ENCODE measurements at places on chromosomes 1 and 21. TPM values are rescaled to one million over a fixed set of nuclear protein-coding genes. Genes with fewer than 3 reads are reported as not detected.

DNA sequence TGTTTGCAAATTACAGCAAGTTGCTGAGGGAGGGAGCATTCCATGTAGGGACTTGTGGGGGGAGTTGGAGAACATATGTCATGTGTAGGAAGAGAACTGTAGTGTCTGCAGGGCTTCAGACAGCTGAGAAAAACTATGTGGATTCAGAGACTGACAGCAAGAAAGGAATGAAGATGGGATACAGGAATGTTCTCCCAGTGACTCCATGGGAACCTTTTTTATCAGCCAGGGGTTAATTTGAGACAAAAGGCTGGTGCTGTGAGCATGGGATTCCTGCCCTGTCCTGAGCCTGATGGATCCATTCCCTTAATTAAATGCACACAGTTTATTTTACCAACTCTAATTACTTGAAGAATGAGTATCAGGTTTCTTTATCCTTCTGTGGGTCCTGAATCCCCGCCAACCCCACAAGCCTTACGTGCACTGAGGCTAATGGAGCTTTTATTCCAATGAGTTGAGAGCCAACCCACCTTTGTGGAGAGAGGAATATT is 26.5 kb upstream of the PLXNA2 start:
- DNase-seq: no peak

DNA sequence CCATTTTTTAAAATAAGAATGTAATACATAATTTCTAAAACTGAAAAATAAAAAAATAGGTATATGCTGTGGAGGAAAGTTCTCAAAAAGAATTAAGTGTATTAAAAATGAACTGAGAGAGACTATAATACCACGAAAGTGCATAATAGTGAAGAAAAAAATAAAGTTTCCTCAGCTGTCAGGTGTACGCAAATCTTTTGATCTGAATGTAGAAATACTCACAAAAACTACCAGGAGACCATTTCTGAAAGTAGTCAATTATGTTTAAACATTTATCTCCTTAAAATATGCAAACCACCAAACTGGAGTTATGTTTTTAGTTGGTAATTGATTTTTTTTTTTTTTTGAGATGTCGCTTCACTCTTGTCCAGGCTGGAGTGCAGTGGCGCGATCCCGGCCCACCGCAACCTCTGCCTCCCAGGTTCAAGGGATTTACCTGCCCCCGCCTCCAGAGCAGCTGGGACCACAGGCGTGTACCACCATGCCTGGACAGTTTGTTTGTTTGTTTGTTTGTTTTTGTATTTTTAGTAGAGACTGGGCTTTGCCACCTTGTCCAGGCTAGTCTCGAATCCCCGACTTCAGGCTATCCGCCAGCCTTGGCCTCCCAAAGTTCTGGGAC is 1169.2 kb upstream of the B3GALT2 start:
- peak; percentile 39 for DNase-seq

DNA sequence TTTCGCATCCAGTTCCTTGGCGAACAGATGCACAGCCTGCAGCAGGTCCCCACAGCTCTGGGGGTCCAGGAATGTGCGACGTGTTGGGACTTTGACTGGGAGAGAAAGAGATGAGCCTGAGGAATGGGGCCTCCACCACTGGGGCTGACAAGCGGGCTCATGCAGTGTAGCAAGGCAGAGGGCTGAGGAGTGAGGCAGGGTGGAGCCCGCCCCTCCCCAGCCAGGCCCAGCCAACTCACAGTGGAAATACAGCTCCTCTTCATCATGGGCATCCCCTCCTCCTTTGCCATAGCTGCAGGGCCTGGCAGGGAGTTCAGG is 30.7 kb downstream of the CDCA8 start:
- no peak for DNase-seq

DNA sequence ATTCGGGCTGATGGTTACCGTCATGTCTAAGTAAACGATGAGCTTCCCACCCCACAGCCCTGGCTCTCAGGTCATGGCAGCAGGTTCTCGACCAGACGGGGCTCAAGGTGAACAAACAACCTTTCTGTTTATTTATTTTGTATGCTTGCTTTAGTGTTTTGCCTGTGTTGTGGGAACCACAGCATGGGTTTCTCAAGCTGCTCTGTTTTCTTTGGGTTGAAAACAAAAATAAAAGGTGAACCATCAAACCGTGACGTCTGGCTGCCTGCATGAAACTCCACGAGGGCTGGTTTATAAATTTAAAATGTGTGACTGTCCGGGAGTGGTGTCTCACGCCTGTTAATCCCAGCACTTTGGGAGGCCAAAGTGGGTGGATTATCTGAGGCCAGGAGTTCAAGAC is 28.0 kb downstream of the TMEM51 start:
- DNase-seq: no peak

Gene FGR
- total RNA-seq: 149 TPM

DNA sequence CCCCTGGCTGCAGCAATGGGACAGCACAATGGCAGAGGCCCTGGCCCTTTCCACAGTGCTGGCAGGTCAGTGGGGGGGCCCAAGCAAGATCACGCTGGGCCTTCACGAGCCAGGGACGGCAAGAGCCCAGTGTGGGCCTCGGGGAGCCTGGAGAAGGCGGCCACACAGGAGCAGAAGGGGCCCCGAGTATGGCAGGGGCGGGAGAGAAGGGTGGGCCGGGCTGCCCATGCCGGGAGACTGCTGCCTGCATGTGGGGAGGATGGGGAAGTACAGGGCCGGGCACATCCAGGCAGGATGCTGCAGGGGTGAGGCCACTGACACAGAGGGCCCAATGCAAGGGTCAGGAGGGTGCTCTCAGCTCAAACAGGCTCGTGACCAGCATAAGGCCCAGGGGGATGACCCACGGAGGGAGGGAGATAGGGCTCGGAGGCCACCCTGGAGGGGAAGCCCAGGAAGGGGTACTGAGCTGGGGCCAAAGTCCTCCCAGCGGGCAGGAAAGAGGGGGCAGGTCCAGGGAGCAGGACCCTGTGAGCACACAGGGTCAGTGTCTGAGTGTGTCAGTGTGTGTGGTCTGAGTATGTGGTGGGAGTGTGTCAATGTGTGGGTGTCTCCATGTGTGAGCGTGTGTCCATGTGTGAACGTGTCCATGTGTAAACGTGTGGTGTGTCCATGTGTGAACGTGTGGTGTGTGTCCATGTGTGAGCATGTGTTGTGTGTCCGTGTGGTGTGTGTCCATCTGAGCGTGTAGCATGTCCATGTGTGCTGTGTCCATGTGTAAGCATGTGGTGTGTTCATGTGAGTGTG is 13.1 kb downstream of the SLC19A1 start:
- DNase-seq: peak; percentile 68

DNA sequence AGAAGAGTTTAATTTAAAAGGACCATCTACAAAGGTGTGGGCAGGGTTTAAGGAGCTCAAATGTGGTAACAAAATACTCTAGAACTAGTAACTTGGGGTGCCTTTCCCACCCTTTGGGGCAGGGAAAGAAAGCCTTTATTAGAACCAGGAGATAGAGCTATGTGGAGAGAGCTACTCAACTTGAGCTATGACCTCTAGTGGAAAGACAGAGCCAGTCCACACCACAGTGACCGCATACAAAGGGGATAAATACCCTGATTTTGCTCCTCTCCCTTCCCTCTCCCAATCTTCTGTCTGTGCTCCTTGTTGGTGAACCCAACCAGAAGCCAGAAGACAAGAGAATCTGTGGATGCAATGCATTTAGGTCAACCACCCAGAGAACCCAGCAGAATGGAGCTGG is 54.4 kb upstream of the JAK1 start:
- DNase-seq: no peak

Gene OXCT2
- total RNA-seq: 0.43 TPM

- no peak for DNase-seq
Measured at GRCh38 chr1:59947047-59947938, 20.7 kb upstream of the CYP2J2 start.

DNA sequence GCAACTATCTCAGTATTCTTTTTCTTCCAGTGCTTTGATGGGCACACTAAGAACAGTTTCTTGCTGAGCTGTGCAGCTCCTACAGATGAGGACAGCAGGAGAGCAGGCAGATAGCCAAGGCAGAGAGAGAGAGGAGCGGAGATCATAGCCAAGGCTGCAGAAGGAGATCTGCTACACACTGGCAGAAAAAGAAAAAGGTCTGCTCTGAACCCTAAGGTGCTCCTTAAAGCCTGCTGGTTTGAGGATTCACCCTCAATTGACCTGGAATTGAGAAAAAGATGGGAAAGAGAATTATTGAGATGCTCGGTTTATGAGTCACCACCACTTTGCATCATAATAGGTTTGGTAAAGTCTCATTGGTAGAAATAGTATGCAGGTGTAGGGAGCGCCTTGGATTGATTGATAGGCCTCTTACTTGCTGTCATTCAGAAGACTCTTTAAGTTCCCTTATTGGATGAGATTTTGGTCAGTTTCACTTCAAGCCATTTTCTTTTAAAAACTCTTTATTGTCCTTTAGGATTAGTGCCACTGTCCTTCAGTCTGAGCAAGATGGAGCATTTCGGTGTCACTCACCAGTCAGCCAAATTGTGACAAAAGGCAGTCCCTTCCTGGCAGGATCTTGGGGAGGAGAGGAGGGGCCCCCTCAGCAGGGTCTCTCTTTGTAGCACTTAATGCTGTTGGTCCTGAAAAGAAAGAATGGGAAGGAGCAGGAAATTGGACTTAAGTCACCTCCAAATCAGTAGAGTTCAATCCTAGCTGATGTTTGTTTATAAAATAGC is 685.0 kb downstream of the ADGRL2 start:
- no peak for DNase-seq

DNA sequence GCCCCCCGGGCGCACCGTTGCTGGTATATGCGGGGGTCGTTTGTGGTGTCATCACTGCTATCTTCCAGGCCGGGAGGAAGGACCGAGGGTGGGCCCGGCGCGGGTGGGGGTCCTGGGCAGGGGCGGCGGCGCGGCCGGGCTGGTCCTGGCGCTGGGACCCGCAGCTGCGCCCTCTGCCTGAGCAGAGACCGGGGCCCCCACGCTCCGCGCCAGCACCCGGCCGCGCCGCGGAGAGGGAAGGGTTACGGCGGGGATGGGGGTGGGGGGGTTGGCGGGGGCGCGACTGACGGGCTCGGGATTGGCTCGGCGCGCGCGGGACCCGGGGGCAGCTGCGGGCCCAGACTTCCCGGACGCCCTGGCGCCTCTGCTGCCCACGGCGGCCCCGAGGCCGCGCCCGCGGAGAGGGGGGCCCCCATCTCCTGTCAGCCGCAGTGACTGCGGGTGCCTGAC is 13.8 kb upstream of the SAMD11 start:
- no peak for DNase-seq

DNA sequence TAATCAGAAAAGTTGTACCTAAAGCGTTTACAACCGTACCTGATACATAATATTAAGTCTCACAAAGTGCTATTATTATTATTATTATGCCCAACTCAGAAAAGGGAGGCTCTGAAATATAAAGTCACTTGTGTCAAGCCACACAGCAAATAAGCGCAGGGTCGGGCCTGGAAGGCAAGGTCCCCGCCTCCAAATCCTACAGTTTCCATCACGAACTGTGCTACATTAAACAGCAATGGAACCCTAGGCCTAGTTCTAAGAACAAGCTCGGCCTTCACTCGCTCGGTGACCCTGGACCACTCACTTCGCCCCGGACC is 549 bp downstream of the PARS2 start:
- no peak for DNase-seq

Gene SNX7
- total RNA-seq: 14.8 TPM

DNA sequence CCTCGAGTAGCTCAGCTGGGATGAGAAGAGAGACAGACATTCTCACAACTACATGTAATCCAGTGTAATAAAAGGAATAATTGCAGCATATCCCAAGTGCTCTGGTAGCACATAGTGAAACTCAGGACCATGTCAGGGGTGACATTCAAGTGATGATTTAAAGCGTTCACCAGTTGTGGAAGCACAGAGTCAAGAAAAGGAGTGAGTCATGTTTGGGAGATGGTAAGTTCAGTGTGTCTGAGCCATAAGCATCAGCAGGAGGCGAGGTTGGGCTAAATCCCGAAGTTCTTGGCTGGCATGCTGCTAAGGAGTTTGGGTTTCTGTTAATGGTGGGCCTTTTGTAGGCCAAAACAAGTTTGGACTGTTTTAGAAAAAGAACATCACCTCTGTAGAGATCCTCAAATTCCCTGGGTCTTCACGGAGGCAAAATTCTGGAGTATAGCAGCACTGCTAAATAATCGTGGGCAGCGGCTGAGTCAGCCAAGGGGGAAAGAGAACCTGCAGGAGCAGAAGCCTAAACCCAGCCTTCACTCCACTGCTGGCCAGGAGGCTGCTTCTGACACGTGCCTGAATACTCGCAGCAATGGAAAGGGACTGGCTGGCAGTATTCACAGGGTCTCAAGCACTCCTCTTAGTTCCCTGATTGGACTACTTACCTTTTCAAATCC is 7.2 kb upstream of the NHLH1 start:
- DNase-seq: no peak

DNA sequence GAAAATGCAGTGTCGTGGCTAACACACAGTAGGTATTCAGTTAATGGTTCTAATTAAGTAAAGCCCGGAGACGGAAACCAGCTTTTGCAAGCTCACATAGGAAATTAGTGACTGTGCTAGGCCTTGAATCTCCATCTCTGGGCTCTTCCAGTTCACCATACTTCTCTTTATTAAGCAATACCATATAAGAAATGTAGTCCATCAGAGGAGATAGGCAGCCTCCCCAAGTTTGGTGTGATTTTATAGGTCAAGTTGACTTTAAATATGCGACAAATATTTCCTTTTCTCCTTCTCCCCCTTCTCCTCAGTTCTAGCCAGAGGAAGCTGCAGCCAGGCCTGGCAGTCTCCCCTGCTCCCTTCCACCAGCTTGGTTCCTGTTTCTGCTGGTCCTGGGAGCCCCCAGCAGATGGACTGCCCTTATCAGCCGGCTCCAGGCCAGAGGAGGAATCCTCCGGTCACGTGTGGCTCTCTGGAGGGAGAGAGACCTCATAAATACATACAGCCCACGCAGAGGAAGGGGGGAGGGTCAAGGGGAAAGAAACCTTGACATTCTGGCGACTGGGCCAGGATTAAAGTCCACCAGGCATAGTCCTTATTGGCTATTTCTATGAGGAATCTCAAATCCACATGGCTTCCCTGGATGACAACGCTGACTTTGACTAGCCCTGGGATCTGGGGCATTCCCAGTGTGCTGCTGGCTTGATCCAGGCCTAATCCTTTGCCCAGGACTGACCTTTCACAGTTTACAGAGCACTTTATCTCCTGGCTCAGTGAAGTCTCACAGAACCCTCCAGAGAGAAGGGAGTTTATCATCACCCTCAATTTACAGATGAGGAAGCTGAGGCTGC is 115.1 kb upstream of the JUN start:
- peak; percentile 69 for DNase-seq

DNA sequence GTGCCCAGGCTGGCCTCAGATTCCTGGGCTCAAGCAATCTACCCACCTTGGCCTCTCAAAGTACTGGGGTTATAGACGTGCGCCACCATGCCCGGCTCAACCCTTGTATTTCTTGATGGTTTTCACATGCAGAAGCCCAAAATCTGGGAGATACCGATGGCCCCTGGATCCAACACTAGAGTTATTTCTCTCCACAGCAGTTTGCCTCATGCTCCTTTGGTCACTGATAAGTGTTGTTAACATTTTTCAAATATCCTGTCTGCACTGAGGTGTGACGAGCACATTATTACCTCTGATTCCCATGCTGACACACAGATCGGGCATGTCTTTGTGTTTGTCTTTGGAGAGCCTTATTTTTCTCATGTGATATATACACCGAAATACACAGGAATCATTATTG is 107.0 kb downstream of the KIF26B start:
- no peak for DNase-seq

Measured in upper lobe of right lung (tissue), 1 donor.